CD4-positive, alpha-beta T cell treated with Interleukin-15 for 4 hours (primary cell): ENCODE measurements at places on chromosomes 11 and 22.

GRCh38 chr11:11584530-11584810, 37.3 kb downstream of the GALNT18 start:
- DNase-seq = no peak

GRCh38 chr11:2381494-2382128, 4.5 kb downstream of the CD81 start:
- DNase-seq = no peak

GRCh38 chr11:83120327-83120726, 36.6 kb upstream of the PCF11 start:
- no peak for DNase-seq

DNA sequence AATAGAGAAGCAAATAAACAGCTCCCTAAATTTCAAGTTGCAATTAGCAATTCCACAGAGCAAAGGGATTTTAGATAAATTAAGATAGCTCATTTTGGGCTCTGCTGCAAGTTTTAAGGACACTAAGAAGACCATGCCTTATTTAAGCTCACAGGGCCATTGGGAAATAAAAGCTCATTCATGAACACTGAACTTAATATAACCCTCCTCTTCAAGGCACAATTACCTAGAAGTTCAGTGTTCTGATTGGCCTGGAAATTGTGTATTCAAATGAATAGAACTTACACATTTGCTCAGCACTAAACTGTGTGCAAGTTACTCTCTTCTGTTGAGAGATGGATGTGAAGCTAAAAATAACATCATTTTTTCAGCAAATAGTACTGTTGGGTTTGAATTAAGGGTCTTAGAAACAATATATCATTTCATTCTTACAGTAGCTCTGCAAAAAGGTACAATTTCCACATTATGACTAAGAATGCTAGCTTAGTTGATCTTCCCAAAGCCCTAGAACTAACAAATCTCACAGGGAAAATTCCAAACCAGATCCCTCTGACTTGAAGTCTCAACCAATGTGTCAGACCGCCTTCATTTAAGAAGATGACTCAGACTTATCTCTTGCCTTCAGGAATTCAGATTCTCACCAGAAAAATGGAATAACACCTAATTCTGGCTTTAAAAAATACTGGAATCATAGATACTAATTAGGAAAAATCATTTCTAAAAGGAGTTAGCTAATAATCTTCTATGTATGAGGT, 87.4 kb upstream of the LRRC55 start:
- DNase-seq = no peak

DNA sequence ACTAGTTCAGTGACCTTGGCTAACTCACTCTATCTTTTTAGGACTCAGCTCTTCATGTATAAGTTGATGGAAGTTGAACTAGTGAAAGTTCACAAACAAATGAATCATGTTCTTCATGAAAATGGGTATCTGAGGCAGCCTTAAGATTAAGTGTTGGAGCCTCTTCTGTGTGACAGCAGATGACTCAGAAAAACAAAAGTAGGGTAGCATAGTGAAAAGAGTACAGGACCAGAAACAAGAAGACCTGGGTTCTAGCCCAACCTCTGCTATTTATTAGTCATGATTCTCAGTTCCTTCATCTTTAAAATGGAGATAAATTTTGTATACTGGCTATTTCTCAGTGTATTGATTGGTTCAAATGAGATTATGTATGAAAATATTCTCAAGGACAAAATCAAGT, 60.2 kb downstream of the USP35 start:
- no peak for DNase-seq

DNA sequence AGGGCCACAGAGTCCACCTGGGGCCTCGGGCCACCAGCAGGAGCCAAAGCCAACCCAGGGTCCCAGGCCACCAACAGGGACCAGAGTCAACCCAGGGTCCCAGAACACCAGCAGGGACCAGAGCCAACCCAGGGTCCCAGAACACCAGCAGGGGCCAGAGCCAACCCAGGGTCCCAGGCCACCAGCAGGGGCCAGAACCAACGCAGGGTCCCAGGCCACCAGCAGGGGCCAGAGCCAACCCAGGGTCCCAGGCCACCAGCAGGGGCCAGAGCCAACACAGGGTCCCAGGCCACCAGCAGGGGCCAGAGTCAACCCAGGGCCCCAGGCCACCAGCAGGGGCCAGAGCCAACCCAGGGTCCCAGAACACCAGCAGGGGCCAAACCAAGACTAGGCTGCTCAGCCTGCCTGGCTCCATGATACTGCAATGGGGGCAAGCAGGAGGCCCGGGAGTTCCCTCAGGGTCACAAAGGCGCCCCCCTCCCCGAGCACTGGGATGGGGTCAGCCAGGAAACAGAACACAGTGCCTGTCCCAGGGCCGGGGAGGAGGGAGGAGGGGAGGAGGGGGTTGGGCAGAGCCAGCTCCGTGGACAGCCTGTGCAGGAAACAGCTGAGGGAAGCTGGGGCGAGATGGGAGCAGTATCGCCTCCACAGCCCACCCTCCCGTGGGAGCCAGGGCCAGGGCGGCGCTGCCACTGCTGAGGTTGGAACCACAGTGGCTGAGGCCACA, 62.0 kb upstream of the PRR5 start:
- DNase-seq = no peak
